Non-pigmented ciliary epithelial cell (primary cell): ENCODE measurements at places on chromosomes 6 and 20.

DNA sequence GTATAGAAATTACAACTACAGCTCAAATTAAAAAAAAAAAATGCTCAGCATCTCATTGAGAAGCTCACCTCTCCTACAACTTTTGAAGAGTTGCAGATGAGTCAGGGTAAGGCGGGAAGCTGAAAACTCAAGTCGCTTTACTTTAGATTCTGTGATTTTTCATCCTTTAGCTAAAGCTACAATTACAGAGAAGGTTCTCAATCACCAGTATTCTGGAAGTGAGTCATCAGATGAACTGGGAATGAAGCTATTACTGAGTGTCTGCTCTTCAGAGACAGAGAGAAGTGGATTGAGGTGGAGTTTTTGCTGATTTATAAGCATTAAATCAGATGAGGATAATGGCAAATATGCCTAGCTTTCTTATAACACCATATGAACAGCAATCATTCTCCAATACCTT is 91.9 kb downstream of the TFAP2A start:
- no peak for DNase-seq

GRCh38 chr20:24488800-24489175 is 19.4 kb downstream of the SYNDIG1 start:
- no peak for DNase-seq

GRCh38 chr20:23691675-23692074 is 2.8 kb upstream of the CST4 start:
- DNase-seq: no peak

DNA sequence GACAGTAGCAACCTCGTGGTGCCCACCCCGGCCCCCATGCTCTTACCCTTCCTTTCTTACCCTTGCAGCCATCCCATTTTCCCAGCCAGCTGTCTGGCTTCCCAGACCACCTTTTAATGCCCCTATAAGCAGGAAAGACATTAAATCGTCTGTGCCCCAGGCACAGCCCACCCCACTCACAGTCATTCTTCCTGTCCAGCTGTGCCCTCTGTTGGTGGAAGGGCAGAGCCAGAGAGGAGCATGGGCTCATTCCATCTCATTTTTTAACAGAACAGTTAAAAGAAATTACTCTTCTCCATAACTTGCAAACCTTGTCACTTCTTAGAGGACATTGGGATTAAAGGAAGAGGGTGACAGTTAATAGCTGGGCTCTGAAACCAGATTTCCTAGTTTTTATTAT is 240.5 kb downstream of the NRN1 start:
- DNase-seq: no peak
